ENCODE measurements at places on chromosomes 4 and X.

- DNase-seq, result no peak
Observed at GRCh38 chr4:46937493-46937892, 28.4 kb upstream of the COX7B2 start.

- no peak for DNase-seq
Observed at GRCh38 chrX:115378471-115378870, 89.0 kb downstream of the LUZP4 start.

DNA sequence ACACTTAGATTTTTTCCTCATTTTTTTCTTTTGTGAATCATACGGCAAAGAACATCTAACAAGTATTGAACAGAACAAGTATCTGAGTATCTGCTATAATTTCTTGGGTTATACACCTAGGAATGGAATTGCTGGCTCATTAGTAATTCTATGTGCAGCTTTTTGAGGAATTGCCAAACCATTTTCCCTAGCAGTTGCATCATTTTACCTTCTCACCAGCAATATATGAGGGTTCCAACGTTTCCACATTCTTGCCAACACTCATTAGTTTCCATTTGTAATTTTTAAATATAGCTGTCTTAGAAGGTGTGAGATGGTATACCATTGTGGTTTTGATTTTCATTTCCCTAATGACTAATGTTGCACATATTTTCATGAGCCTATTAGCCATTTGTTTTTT lies 41.1 kb upstream of the DCAF8L1 start:
- no peak for DNase-seq

- DNase-seq, result no peak
Observed at GRCh38 chrX:130321550-130321949, 18.2 kb upstream of the SLC25A14 start.

- no peak for DNase-seq
Observed at GRCh38 chr4:181477591-181477990, 765.6 kb upstream of the TENM3 start.

DNA sequence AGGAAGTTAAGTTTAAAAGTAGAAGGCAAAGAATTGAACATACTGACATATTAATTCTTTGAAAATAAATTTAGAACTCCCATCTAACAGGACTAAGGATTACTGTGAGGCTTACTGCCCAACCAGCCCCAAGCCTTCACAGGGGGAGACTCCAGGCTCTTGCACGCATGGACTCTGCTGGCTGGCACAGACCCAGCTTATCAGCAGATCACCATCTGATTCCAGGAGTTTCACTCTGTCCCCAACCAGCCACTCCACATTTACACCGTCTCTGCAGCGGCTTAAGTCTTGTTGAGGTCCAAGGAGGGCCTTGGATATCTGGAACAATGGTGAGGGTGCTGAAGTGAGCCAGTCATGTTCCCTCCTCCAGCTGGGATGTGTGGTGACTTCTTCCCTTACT lies 16.4 kb upstream of the OTUD4 start:
- no peak for DNase-seq

GRCh38 chrX:123271902-123272301 lies 87.8 kb downstream of the GRIA3 start:
- DNase-seq, result no peak
